Stimulated activated CD4-positive, alpha-beta T cell treated with anti-CD3 and anti-CD28 coated beads, Interleukin-2, amount 100 ng/mL, for 4 hours (primary cell): ENCODE measurements at places on chromosomes 6 and 20.

- no peak for DNase-seq
These were observed 10.8 kb upstream of the WTAP start for GRCh38 chr6:159716247-159717096.

- no peak for DNase-seq
These were observed 10.6 kb downstream of the MYB start for GRCh38 chr6:135191508-135192255.

DNA sequence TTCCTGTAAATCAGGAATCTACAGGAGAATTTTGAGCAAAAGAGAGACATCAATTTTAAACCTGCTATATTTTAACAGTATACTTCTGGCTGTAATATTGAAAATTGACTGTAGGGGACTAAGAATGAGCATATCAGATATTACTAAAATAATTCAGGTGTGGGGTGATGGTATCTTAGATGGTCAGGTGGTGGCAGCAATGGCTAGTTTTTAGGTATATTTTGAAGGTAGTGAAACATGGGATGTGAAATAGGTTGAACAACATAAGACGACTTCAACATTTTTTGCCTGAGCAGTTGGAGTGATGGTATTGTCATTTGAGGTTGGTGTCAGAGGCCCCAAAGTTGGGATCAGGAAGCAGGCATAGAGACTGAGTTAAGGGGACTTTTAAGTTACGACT, 32.1 kb downstream of the FAM83B start:
- no peak for DNase-seq

DNA sequence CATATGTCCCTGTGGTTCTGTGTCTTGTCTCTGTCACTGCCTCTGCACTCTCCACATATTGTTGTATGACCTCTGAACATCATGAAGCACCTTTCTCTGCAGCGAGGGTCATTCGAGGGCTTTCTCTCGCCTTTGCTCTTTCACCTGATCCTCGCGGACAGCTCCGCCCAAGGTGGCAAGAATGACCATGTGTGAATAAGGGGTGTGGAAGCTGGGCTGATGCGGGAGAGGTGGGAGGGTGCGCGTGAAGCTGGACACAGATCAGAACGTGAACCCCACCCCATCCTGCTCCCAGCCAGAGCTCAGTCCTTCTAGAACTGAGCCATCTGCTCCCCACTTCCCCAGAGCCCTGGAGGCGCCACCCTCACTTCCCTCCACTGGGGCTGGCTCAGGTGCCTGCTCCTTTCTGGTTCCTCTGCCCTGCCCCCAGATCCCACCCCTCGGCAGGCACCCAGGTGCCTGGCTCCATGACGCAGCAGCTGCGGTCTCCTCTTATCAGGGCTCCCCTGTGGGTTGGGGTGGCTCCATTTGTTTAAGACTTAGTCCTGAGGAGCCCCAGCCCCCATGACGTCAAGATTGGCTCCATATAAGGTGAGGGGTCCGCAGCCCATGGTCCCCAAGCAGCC, at the start of gene MUCL3:
MUCL3 (plus strand) TSS at position 613 of the 626 bp plus-strand sequence. CDS start 27 bp downstream, outside the sequence.
- DNase-seq, result no peak

GRCh38 chr6:100202417-100203194, 208.6 kb upstream of the MCHR2 start:
- DNase-seq, result no peak

DNA sequence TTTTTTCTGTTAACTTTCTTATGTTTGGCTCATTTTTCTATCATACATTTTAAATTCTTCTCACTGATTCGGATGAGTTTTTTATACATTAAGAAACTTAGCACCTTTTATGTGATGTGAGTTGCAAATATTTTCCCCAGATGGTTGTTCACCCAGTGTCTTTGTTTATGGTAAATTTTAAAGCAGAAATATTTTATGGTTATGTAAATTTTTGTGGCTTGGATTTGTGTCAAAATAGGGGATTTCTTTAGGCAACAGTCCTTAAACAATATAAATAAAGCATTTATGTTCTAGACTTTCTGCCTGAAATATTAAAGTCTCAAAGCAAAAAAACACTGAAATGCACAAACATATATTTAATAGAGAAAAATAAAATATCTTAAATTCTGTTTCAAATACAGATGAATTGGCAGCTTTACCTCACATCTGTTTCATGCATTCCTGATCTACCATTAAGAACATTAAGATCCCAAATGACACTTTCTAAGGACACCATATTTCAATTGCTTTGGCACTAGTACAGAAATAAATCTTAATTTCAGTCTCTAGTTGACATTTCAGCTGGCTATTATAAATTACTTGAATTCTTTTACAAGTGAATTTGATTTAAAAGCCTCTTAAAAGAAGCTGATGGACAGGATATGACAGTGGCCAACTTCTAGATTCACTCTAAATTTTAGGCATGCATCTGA, 646.6 kb downstream of the HACE1 start:
- no peak for DNase-seq

DNA sequence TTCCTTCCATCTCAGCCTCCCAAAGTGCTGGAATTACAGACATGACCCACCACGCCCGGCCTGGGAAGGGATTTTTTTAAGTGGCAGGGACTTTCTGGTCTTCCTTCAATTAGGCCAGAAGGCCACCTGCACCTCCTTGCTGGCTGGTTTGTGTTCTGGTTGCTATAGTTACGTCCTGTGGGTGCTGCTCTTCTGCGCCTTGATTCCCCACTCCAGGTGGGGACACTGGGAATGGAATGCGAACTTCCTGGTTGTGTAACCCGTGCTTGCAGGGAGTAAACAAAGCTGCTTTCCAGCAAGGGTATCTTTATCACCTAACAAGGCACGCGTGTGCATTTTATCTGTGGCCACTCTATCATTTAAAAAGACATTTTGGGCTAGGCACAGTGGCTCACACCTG, 117.7 kb downstream of the PLEKHG1 start:
- no peak for DNase-seq

GRCh38 chr6:158284876-158285655, 27.2 kb upstream of the TULP4 start:
- DNase-seq, result no peak

- no peak for DNase-seq
These were observed 22.8 kb downstream of the TGM6 start for GRCh38 chr20:2403291-2404052.

GRCh38 chr6:18047406-18047805, 60.0 kb upstream of the KIF13A start:
- no peak for DNase-seq
